ENCODE measurements at places on chromosomes 6 and 20. TPM values are rescaled to one million over a fixed set of nuclear protein-coding genes. Genes with fewer than 3 reads are reported as not detected.

- 0 out of 2 replicates have a peak, but pooled peaks cover 3% of the 10 kb centered on the region for H3K27me3 ChIP-seq
- H3K4me3 ChIP-seq: no peak overlapping the region
- DNase-seq: no peak
- no peak overlapping the region for H3K27ac ChIP-seq
These were observed 42.5 kb downstream of the KCNQ2 start for GRCh38 chr20:63429992-63430391.

- H3K27me3 ChIP-seq: no peaks in the 10 kb centered on the region
- no peak overlapping the region for H3K4me3 ChIP-seq
- H3K4me1 ChIP-seq: peaks cover 5% of the 10 kb centered on the region
- no peak overlapping the region for H3K27ac ChIP-seq
- DNase-seq: no peak
- no peaks in the 10 kb centered on the region for H3K36me3 ChIP-seq
These were observed 134.1 kb upstream of the SALL4 start for GRCh38 chr20:51936377-51936776.

- DNase-seq: no peak
- H3K4me1 ChIP-seq: no peaks in the 10 kb centered on the region
- H3K36me3 ChIP-seq: no peaks in the 10 kb centered on the region
- no peak overlapping the region for H3K4me3 ChIP-seq
- 0 out of 2 replicates have a peak, but pooled peaks cover 4% of the 10 kb centered on the region for H3K27me3 ChIP-seq
These were observed 117.8 kb downstream of the FOXA2 start for GRCh38 chr20:22466447-22467171.

GRCh38 chr6:38909015-38909730 lies 139.4 kb upstream of the GLP1R start:
- H3K27me3 ChIP-seq: no peaks in the 10 kb centered on the region
- H3K27ac ChIP-seq: no peak overlapping the region
- no peak for DNase-seq

Gene CTCFL
- not detected for total RNA-seq

Gene TEAD3
- 12.0 TPM for total RNA-seq

Data from GM23248 (cell line).